GDM1 (cell line): ENCODE measurements at places on chromosomes 2 and 18.

- no peak for DNase-seq
Observed at GRCh38 chr18:32391126-32391525, 79.6 kb downstream of the GAREM1 start.

- DNase-seq = no peak
Observed at GRCh38 chr2:137155356-137156104, 390.2 kb downstream of the THSD7B start.

DNA sequence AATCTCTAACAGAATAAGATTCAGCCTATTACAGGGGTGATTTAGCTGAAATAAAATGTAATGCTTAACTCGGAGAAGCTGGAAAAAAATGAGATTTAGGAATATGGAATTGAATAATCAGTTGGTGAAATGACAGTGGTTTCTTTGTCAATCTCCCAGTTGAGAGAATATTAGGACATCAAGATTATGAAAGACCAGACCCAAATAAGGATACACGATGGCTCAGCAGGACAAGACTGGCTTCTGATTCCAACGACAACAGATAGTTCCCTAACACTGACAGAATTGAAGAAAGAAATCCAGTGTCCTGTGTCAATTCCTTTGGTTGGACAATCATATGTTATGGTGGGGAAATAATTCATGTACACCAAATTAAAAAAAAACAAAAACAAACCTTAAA lies 55.8 kb downstream of the HRH4 start:
- no peak for DNase-seq

- no peak for DNase-seq
Observed at GRCh38 chr2:9152975-9153642, 53.5 kb upstream of the ASAP2 start.

DNA sequence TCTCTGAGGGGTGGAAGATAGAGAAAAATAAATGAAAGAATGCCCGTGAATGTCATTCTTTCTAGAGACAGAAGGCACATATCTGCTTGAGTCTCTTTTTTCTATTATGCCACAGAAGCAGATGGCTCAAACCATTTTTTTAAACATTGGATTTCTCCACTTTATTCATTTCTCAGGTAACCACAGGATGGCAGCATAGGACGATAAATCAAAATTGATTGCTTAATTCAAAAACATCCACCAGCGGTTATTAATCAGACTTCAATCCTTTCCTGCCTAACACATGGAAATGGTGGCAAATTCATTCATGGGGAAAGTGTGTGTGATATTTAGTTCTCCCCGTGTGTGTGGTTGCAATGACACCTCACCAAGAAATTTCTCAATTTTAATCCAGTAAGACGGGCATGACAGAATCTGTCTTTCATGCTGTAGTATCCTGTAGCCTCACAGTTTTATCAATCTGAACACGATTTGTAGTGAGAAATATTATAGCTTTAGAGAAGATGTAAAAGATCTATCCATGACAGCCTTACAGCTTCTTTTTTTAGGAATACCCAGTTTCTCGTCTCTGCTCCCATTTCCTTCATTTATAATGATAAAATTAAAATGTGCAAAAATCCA lies 72.2 kb downstream of the DSC3 start:
- DNase-seq = no peak

DNA sequence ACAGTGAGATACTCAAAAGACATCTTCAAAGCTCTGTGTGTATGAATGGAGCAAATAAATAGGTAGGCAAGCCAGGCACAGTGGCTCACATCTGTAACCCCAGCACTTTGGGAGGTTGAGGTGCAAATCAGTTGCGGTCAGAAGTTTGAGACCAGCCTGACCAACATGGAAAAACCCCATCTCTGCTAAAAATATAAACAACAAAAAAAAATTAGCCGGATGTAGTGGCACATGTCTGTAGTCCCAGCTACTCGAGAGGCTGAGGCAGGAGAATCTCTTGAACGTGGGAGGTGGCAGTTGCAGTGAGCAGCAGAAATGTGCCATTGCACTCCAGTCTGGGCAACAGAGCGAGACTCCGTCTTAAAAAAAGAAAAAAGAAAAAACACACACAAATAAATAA lies 945.1 kb upstream of the PIK3C3 start:
- DNase-seq = no peak

GRCh38 chr18:21820033-21820810 lies 79.6 kb downstream of the MIB1 start:
- no peak for DNase-seq

- DNase-seq = no peak
Observed at GRCh38 chr2:242041816-242042215, 172.3 kb downstream of the RTP5 start.

DNA sequence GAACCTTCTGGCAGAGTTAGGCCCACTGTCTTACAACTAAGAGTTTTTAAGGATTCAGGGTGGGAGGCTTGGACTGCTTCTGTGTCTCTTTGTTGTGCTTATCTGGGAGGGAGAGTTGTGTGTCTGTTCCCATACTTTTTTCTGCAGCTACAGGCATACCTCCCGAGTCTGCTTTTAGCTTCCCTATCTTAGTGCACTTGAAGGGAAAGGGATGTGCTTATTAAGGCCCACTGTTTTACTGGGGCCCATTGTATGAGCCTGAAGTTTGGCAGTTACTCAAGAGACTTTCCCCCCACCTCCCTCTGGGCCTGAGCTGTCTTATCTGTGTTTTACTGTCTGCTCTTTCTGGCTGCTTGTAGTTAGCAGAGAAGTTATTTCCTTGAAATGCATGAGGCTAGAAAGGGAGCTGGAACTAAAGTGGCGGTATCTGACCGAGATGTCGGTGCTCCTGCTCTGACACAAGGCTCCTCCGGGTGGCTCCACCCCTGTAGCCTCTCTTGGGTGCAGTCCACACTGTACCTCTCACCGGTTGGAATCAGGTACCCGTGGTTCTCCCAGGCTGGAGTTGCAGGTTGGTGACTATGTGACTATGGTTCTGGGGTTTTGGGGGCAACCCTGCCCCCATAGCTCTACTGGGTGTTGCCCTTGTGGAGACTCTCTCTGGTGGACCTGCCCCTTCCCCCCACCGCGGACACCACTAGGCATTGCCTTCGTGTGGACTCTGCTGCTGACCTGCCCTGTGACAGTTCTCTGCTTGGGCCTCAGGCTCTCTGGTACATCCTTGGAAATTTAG lies 12.9 kb downstream of the UBR3 start:
- no peak for DNase-seq

DNA sequence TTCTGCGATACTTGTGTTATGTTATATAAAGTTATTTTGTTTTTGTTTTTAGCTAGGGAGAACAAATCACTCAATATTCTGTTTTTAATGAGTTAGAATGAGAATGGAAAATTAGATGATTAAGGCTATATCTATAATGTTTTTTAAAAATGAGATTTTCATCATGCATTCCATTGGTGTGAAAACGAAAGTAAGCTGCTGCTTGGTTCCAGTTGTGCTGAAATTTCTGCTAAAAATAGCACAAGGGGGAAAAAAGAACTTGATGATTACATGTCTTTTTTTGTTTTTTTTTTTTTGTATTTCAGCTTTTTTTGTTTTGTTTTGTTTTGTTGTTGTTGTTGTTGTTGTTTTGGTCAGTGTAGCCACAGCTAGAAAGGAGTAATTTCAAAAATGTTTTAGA lies 242.6 kb upstream of the KCNJ3 start:
- DNase-seq = no peak
